AG09319 (cell line): ENCODE measurements at places on chromosomes 12 and 14.

GRCh38 chr14:98118749-98119148 is 1153.2 kb downstream of the BCL11B start:
- DNase-seq = no peak

DNA sequence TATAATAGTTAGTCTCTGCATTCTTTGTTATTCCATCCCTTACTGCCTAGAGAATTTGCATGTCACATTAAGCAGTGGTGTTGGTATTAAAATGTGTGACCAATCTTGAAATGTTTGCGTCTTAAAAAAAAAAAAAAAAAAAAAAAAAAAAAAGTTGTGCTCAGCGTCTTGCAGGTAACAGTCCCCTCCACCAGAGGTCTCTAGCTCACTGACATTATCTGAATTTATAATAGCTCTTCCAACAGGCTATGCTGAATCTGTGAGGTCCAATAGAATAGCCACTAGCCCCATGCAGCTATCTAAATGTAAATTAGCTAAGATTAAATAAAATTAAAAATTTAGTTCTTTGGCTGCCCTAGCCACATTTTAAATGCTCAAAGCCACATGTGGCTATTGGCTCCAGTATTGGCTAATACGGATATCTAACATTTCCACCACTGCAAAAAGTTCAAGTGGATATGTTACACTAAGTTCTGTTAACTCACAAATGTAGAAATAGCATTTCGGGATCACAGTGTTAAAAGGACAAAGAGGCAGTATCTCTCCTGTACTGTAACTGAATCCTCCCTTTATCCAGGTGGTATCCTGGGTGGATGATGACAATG is 28.7 kb downstream of the NKX2-8 start:
- peak; percentile 43 for DNase-seq

- DNase-seq = no peak
Measured at GRCh38 chr12:45312012-45312411, 96.1 kb downstream of the ANO6 start.

- no peak for DNase-seq
Measured at GRCh38 chr12:89103831-89104230, 248.5 kb downstream of the DUSP6 start.

- no peak for DNase-seq
Measured at GRCh38 chr14:77225254-77225653, 43.7 kb downstream of the TMEM63C start.

- DNase-seq = no peak
Measured at GRCh38 chr12:128076188-128076587, 190.8 kb upstream of the TMEM132C start.

- DNase-seq = no peak
Measured at GRCh38 chr12:53057816-53058500, 8.1 kb downstream of the TNS2 start.

DNA sequence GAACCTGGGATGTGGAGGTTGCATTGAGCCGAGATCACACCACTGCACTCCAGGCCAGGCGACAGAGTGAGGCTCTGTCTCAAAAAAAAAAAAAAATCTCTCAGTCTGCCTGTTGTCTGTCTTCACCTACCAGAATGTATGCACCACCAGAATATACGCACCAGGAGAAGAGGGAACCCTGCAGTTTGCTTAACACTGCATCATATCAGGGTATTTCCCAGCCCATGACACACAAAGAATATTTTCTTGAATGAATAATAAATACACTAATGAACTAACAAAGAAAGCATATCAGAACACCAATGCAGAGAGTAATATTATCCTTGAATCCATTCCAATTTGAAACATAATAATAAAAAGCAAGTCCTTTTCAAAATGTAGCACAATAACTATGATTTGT is 44.2 kb upstream of the FOXN3 start:
- DNase-seq = no peak
